Central memory CD4-positive, alpha-beta T cell (primary cell): ENCODE measurements at places on chromosomes 6 and 20.

DNA sequence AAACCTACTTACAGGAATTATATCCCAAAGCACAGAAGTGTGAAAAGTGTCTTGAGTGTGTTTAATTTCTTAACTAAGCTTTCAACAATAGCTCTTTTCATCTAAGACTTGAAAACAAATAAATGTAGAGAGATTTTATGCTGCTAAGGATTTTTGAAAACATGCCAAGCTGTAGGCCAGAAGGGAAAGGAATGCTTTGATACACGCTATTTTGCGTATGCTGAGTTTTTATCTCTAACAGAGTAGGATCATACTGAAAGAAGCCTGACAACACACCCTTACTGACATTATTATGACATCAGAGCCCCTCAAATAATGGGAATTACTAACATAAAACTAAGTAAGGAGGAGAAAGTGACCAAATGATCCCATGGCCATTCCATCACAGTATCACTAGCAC lies 265.5 kb downstream of the KHDC1L start:
- DNase-seq, result no peak

DNA sequence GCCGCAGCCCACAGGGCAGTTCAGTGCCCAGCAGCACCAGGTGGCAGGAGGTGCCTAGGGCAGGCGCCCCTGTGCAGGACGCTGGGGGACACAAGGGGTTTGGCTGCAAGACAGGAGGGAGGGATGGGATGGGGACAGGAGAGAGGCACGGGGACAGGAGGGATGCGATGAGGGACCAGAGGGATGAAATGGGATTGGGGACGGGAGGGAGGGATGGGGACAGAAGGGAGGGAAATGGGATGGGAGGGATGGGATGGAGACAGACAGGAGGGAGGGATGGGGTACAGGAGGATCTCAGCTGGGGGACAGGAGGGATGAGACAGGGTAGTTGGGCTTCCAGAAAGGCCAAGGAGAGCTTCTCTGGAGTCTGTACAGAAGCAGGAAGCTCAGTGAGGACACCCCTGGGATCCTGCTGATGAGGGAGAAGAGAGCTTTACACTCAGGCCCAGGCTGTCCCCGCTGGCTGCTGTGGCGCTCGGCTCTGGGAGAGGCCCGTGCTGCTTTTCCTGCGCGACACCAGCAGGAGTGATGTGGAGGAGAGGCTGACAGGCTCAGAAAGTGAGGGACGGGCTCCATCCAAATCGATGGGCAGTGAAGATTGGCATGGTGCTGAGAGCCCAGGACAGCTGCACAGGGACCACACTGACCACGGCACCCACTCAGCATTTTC lies 400.8 kb downstream of the SMOC2 start:
- no peak for DNase-seq

- no peak for DNase-seq
Observed at GRCh38 chr6:159014406-159014805, 14.4 kb upstream of the RSPH3 start.

DNA sequence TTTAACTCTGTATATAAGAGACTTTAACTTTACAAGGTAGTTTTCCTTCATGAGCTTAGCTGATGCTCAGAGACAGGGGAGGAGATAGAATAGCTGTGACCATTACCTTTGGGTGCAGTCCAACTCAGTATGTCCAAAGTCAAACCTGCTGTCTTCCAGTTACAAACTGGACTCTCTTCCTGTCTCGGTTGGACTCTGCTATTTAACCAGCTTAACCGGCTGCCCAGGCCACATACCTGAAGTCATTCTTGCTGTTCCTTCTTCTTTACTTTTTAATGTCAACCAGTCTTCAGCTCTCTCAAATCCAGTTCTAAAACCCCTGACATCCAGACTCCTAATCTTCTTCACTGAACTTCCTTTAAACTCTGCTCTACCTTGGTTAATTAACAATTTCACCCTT lies 138.3 kb upstream of the TSHZ2 start:
- DNase-seq, result no peak

DNA sequence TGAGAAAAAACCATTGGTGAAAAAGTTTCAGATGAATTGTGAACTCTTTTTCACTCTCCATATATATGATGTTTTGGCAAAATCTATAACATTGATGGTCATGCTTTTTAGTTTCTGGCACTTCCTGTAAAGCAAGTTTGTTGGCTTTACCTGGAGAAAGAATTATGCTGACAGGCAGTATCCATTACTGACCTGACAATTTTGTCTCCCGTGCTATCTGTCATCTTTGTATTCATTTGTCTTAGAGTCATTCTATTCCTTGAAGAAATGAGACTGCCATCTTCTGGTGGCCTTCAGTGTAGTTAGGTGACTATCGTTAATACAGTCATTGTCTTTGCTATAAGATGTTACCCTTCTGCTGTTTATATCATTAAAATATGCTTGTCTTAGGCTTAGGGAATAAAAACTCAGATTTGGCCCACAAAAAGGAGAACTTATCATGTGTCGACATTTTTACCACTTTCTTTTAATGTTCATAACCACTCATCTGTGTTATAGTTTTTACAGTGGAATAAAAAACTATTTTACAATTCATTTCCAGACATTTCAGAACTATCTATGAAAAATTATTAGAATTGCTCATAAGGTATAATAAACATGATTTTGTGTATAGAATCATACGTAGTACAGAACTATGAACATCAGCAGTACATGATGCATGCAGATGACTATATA lies 707.0 kb downstream of the EPM2A start:
- no peak for DNase-seq

DNA sequence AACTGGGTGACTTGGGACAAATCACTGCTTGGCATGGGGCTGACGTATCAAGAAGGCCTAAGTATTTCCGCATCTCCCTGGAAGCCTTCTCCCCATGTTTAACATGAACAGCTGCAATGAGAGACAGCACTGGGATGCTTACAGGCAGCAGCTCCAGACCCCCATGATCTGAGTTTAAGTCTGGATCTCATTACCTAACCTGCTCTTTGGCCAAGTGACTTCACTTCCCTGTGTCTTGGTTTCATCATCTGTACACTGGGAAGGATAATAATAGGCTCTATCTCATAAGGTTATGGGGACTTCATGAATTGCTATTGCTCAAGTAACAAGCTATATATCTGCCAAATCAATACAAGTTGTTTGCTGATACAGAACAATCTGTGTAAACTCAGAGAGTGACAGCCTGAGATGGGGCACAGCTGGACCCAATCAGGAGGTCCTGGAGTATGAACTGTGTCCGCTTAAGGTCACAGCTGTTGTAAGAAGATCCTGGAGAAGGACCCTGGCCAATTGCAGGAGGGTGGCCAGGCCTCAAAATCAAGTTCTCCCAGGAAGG lies 56.0 kb downstream of the TGM2 start:
- DNase-seq, result no peak

- no peak for DNase-seq
Observed at GRCh38 chr6:167054987-167055386, 55.8 kb downstream of the CEP43 start.

DNA sequence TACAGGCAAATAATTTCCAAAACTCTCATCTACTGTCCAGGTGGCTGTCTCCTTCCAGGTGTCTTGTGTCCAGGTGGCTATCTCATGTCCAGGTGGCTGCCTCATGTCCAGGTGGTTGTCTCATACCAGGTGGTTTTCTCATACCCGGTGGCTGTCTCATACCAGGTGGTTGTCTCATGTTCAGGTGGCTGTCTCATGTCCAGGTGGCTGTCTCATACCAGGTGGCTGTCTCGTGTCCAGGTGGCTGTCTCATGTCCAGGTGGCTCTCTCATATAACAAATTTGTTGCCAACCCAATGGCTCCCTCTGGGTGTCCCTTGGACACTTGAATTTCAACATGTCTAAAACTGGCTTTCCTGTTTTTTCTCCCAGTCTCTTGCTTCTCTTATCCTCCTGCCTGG lies 14.3 kb upstream of the SLC22A3 start:
- no peak for DNase-seq

DNA sequence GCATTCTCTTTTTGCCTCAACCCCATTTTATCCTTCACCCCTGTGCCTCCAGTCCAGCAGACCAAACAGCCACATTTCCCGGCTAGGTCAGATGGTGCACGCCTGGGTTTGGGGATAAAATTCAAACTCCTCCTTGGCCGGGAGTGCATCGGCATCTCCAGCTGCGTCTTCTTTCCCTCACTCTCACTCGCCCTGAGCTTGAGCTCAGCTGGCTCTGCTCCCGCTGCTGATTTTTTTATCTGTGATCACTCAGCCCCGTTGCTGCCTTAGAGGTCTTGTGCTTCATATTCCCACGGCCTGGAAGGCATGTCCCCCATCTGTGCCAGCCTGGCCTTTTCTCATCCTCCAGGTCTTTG lies 6.8 kb upstream of the EZR start:
- DNase-seq, result no peak

GRCh38 chr6:169095153-169095552 lies 158.5 kb downstream of the THBS2 start:
- no peak for DNase-seq

DNA sequence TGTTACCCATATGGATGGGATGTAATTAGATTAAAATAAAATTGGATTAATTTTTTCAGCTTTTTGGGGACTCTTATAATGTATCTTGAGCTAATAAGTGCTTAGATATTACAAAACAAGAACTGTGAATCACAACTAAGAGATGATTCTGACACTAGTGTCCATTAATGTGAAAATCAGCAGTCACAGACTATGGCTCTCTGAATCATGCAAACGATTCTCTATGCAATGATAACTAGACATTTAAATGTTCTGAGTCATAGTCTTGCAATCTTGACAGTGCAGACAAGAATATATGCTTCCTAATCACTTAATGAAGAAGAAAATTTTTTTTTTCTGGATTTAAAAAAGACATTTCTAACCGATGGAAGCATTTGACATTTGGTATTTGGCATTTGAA lies 82.2 kb upstream of the OPRM1 start:
- no peak for DNase-seq

DNA sequence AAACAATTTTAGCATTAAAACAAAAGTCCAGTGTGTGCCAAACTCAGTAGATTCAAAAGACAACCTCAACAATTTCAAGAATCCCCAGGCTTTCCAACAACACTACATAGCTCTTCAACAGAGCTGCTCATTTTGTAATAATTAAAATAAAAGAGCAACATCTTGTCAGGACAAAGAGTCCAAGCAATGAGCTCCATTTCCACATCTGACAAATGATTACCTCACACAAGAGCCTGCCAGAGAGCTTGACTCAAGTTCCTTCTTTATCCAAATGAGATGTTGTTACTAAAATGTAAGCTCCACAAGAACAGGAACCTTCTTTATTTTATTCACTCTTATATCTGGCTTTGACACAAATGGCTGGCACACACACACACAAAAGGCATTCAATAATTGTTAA lies 449.8 kb downstream of the HACE1 start:
- DNase-seq, result no peak

DNA sequence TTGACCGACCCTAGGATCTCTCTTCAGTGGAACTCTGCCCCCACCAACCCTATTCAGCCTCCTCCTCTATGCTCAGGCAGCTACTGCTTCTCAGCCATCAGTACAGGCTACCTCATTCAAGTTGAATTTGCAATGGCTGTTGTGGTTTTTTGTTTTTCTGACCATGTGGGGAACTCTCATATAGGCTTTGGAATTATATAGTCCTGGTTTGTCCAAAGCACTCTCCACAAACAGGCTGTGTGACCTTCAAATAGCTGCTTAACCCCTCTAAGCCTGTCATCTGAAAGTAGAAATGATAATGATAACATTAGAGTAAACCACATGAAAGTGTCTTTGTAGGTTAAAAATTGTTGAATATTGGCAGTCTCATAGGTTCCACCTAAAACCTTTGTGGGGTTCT lies 80.3 kb downstream of the UNC5CL start:
- no peak for DNase-seq

- DNase-seq, result no peak
Observed at GRCh38 chr6:153103319-153103655, 27.8 kb downstream of the RGS17 start.

- no peak for DNase-seq
Observed at GRCh38 chr6:142500250-142500786, 198.5 kb downstream of the ADGRG6 start.

DNA sequence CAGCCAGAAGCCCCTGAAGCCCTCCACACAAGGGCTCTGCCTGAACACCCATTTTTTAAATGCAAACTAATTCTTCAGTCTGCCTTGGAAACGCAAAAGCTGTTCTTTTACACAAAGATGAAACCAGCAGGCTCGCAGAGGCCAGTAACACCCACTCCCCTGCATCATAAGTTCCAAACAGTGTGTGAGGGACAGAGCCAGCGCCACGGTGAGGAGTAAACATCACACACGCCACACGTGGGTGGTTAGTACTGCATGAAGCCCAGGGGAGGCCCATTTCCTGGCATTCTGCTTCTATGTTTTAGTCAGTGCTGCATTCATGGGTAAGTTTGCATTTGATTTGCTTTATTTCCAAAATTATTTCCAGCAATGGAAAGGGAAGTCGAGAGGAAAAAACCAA lies 217.7 kb upstream of the RIN2 start:
- DNase-seq, result no peak
